Urinary bladder (tissue), 4 donors: ENCODE measurements at places on chromosomes 5 and 9.

DNA sequence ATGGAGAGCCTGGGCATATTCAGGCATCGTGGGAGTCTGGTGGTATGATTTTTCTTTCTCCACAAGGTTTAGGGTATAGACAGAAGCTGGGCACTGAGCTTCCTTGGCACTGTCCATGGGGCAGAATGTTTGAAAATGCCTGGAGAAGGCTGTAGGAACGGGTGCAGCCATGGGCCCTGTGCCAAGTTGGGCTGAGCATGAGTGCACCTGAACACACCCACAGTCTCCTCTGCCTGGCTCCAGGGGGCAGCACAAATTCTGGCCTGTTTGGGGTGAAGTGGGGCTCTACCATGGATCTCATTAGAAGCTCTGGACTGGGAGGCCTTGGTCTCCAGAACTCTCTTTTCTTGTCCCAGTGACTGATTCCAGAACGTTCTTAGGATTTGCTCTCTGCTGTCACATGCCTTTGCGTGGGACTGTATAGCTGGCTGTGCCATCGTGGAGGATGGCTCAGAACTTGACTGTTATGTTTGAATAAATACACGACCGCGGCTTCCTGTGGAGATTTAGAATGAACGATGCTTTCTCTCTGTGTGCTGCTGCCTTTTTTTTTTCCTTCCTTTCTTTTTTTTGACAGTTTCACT is 229.8 kb downstream of the FANCC start:
- DNase-seq: no peak

DNA sequence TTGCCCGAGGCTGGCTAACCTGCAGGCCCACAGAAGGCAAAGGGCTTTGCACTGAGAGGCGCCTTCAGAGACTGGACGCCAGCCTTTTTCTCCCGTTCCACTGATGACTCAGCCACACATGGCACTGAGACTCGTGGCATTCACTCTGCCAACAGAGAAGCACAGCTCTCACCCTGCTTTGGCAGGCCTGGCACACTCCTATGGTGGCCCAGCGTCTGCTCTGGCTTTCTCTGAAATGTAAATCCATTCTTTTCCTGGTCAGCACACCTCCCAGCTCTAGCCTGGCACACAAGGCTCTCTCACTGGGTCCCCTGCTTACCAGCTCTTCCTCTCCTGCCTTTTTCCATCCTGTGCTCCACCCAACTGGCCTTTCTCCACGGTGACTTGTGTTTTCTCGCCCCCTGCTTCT is 5.9 kb upstream of the MELK start:
- no peak for DNase-seq

GRCh38 chr5:144275329-144275728 is 104.7 kb downstream of the KCTD16 start:
- DNase-seq: no peak

DNA sequence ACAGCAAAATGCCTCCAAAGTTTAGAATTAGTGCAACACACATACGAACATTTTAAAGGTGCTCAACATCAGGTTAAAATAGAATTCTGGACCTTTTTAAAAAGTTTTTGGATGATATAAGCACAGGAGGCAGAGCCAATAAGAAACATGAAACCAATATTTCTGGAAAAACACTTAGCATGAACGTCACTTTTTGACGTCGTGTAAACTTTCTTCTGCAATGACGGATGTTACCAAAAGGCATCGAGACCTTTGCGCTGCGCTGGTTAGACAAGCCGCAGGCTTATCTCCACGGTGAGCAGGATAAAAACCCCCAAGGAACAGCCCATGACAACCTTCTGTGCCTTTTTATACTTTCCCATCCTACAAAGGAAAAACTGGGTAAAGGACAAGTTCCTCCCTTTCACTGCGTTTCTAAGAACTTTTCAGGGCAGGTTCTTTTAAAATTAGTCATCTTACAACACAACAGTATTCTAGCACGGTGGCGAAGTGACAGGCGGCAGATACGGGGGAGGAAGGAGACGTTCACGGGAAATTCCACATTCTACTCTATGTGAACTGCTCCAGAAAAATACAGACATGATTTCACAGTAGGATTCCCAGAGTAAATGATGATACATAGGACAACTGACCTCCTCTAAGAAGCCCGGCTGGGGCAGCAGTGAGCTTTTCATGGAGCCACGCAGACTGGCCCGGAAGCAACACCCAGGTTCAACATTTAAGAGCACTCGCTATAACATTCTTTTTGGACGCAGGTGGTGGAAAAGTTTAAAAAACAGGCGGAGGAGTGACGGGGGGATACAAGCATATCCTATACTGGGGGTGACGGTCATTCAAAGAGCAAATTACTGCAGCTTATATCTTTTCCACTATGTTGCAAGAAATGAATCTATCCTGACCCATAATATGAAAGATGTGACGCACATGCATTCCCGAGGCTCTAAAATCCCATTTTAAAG is 52.4 kb downstream of the USP20 start:
- DNase-seq: no peak

GRCh38 chr9:127078336-127078735 is 44.1 kb downstream of the ANGPTL2 start:
- DNase-seq: no peak

DNA sequence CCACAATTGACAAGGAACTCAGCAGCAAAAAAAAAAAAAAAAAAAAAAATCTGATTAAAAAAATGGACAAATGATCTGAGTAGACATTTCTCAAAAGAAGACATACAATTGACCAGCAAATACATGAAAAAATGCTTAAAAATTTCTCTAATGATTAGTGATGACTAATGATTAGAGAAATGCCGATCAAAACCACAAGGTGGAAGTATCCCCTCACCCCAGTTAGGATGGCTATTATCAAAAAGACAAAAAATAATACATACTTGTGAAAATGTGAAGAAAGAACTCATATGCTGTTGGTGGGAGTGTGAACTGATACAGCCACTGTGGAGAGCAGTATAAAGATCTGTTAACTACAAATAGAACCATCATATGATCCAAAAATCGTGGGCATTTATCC is 245.3 kb downstream of the OSTF1 start:
- DNase-seq: no peak

- DNase-seq: no peak
Measured at GRCh38 chr9:133798160-133798559, 60.0 kb upstream of the SARDH start.

- DNase-seq: no peak
Measured at GRCh38 chr5:179264053-179264782, 81.0 kb downstream of the ADAMTS2 start.

DNA sequence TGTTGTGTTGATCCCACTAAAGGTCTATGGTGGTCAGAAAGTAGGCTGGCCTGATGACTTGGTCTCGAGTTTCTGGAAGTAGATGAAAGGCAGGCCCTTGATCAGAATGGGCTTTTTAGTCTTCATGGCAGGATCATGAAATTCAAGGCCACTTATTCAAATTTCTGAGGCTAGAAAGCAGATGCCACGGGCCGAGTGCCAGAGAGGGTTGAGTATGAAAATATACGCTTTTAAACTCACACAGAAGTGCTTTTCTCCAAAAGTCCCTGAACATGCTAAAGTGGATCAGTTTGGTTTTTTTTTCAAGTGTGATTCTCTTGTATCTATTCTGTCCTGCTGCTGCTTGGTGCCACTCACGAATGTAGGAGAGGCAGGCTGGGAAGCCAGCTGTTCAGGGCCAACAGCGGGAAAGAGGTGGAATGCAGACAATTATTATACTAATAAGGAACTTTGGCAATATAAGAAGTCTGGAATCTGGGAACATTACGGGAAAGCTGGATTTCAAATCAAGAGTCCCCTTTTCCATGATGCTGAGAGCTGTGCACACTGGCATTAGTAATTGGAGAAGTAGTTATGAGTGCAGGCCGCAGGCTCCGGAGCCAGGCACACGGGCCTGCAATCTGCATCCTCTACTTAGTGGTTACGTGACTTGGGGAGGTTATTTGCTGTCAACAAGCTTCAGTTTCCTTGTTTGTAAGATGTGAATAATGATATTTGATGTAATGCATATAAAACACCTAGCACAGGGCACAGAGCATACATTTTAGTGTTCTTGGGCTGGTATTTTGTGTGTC is 95.8 kb downstream of the LMNB1 start:
- DNase-seq: no peak
